ENCODE measurements at places on chromosomes 12 and 14.

DNA sequence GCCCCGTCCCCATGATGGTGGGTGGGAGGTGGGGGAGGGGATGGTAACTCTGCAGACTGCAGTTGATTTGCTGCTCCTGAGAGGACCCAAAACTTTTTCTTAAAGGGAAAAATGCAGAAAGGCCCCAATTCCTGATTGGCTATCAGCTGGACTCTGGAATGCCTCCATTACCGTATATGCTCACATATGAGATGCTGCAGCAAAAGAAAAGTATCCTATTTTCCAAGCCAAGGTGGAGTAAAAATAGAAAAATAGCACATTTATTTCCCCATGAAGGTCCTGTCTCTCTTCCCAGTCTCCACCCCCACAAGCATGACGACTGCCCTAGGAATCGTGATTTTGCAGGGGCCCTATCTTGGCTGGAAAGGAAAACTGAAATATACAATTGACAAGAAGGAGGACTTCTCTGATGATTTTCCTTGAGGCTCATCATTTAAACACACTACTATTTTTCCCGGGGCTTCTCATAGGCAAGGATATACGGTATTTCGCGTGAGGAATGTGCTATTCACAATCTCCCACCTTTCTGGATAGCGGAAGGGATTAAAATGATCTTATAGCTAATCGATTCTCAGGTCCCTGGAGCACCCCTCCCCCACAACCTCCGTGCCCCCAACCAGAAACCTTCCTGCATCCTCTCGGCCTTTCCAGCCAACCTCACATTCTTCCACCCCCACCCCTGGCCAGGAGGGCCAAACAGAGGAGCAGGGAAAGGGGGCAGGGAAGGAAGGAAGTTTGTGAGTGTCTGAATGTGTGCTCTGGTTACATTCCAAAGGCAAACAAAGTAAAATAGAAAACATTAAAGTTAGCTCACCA is 138.9 kb upstream of the CCND2 start:
- no peak for DNase-seq

GRCh38 chr14:73260574-73260973 is 23.3 kb downstream of the PAPLN start:
- no peak for DNase-seq

DNA sequence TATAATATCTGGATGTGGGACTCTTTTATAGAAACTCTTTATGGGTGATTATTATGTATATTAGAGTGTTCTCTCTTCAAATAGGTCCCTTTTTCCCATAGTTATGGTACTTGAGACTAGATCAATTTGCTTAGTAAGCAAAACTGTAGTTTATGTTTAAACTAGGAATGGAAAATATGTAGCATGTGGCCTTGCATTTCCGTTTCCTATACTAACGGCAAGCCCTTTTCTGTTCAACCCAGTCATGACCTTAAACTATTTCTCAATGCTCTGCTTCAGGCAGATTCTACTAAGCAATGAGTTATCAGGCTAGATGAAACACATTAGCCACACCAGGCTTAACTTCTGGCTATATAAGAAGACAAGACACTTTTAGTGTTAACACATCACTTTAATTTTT is 84.6 kb downstream of the OTOGL start:
- DNase-seq = no peak

DNA sequence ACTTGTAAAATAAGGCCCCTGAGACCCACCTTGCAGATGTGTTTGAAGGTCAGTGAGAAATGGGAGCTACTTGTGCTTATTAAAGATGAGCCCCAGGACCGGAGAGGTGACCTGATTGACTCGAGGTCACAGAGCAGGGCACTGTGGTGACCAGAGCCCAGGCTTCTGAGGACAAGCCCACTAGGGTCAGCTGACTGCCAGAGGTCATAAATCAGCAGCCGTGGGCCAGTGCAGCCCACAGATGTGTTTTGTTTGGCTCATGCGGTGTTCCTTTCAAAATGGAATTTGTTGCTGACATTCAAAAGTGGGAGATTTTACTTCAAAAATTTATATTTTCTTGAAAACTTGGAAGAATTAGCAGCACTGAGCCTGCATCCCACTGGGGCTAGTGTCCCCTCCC is 24.5 kb downstream of the JDP2 start:
- DNase-seq = no peak

- DNase-seq = no peak
Measured at GRCh38 chr14:93239869-93240677, 33.0 kb downstream of the UBR7 start.

GRCh38 chr12:8030189-8030588 is 2.3 kb upstream of the FOXJ2 start:
- DNase-seq = no peak

- no peak for DNase-seq
Measured at GRCh38 chr12:9673404-9674225, 4.1 kb downstream of the CLEC2D start.

DNA sequence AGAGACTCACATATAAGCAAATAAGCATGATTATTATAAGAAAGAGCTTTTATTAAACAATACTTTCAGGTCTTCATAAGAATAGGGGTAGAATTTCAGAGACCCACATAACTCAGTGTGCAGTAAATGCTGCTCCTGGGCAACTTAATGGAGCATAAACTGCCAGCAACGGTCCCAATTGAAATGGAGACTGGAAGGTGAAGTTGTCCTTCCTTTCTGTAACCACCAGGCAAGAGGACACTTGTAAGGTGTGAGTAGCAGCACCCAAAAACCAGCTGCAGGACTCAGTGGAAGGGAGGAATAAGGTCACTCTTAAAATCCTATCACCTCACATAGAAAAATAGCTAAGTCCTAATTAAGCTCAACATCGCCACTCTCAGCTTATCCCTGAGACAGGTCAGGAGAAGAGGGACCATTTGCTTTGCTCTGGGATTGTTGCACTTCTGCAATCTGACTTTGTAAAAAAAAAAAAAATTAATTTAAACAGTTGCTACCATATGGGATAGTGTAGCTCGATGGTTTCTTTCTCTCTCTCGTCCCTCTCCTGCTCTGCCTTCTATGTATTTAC is 22.7 kb upstream of the LTA4H start:
- DNase-seq = no peak

DNA sequence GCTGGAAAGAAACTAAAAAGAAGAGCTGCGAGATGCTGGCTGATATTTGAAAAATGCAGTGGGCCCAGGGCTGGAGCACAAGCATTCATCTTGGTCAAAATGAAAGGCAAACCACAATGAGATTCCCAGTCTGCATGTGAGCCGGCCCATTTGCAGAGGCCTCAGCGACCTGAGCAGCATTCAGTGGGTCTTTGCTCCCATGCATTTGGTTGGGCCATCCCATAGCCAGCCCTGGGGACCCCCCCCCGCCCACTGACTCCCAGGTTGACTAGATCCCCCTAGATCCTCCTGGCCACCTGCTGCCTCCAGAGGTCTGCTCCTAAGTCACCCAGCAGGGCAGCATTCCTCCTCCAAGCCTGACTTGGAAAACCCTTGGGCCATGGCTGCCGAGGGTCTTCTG is 59.8 kb downstream of the PRMT8 start:
- DNase-seq = no peak

DNA sequence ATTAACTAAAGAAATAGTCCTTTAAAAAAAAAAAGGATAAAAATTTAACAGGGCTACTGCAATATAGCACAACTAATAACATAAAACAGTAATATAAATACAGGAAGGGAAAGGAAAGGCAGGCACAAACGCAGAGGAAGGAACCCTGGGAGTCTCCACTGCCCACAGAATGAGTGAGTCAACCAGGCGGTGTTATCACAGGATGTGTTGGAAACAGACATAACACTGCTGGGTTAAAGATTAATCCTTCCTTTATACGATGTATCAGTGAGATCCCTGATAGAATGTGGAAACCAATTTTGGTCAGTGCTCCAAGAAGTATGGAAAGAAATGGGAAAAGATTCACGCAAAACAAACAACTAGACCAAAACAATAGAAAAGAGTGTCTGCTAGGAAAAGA is 47.9 kb downstream of the FGD6 start:
- no peak for DNase-seq
